ENCODE measurements at places on chromosomes 11 and 22. TPM values are rescaled to one million over a fixed set of nuclear protein-coding genes. Genes with fewer than 3 reads are reported as not detected.

DNA sequence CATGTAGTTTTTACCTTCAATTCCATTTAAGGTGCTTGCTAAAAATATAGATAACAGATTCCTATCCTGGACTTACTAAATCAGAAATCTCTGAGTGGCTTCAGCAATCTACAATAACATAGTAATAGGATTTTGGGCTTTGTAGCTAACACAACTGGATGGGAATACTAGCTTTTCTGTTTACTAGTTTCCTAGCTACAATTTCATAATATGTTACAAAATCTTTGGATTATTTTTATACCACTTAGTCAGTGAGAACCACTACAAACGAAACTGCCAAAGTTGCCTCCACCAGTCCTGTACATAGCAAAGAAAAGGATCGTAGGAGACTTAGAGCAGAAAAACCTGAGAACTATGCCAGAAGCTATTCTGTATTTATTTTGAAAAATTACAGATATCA is 87.7 kb upstream of the ANO3 start:
- DNase-seq = no peak

DNA sequence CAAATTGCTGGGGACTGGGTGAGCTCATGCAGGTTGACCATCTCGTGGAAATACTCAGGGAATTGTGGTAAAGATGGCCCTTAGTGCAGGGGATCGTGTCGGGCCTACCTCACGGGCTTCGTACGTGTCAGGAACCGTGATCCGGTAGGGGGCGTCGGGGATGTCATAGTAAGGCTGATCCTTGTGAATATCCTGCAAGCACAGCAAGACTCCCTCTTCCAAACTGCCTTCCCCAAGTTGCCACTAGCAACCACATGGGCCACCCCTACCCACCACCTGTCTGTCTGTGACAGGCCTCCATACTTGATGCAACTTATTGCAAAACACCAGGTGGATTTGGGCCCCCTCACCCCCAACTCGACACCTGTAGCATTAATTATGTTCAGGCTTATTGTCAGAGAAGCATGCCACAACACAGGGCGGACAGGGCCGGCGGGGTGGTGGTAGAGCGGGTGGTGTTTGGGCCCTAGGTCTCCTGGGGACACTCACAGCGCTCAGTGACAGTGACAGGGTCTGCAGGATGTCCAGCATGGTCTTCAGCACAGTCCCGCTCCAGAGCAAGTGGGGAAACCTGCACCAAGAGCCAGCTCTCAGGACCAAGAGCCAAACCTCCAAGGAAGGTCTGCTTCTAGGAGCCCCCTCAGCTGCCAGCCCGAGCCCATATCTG is 22.6 kb upstream of the SERPIND1 start:
- DNase-seq = no peak

ZFP91 gene
- total RNA-seq = 31.8 TPM

SLC5A1 gene
- not detected for total RNA-seq

DDX25 gene
- 0.14 TPM for total RNA-seq
